ENCODE measurements at places on chromosomes 16 and 17.

DNA sequence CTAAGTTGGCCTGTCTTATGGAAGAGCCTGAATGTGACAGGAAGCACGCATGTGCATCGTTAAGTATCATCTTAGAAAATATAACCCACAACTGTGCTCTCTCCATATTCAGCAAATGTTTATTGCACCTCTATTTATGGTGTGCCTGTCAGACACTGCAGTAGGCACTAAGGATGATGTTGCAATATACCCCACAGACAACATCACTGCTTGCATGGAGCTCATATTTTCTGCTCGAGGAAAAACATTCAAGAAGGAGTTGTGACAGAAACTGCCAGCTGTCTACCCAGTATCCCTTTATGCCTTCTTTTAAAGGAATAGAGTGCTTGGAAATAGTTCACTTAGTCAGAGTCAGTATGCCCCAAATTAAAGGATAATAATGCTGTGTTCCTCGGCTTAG is 132.3 kb upstream of the RBFOX1 start:
- DNase-seq = no peak

GRCh38 chr17:40311575-40311974 is 2.6 kb downstream of the RARA start:
- peak; percentile 43 for DNase-seq

GRCh38 chr17:39962642-39963220 is at the start of gene GSDMA:
TSS of gene GSDMA (plus strand) at chr17:39963004. CDS start at chr17:39965688, 2,684 bp downstream.
- no peak for DNase-seq

DNA sequence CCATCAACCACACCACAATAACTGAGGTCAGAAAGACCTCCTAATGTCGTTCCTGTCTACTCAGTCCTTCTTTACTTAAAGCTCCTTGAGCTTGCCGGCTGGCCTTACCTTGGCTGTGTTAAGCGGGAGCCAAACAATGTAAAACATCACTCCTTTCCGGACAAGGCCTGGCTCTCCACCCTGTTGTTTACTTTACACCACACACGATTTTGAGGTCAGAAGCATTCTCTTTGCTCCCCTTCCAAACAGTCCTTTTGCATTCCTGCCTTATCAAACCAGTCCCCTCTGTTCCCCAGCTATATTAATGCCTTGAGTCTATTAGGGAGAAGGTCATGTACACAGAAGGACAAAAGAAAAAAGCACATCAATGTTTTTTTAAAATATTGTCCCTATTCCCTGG is 19.3 kb upstream of the SHISA6 start:
- no peak for DNase-seq

DNA sequence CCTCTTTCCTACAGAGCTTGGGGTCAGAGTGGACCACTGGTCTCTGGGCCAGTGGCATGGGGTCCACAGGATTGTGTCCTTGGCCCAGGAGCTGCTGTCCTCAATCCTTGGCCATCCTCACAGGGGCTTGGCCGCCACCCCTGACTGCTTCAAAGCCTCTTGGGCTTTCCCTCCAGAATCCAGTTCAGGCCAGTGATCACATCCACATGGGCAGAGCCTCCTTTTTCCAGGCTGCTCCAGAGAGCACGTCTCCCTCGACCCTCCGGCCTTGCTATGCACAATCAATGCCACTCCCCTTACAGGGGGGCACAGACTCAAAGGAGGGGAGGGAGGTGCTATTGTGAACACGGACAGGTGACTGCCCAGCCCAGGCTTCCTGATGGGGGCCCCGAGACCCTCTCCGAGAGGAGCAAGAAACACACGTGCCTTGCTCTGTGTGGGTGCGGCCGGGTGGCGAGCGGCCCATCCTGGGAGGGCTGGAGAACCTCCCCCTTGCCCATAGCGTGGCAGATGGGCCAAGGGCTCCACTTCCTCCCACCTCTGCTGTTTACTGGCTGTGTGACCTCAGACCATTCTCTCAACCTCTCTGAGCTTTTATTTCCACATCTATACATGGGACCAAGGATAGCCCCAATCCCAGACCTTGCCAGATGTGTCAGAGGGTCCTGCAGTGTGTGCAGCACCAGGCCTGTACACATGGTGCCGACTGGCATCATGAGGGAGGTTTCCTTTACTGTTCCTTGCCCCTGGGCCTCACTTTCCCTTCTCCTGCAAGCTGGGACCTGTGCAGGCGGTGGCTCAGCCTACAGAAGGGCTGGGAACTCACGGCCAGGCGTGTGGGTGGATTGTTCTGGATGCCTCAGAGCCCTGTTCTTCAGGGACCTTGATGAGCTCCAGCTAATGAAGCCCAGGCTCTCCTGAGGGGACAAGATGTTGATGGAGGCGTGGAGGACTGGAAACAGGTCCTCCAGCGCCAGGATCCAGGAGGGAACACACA is 229.0 kb upstream of the GSE1 start:
- DNase-seq = no peak

DNA sequence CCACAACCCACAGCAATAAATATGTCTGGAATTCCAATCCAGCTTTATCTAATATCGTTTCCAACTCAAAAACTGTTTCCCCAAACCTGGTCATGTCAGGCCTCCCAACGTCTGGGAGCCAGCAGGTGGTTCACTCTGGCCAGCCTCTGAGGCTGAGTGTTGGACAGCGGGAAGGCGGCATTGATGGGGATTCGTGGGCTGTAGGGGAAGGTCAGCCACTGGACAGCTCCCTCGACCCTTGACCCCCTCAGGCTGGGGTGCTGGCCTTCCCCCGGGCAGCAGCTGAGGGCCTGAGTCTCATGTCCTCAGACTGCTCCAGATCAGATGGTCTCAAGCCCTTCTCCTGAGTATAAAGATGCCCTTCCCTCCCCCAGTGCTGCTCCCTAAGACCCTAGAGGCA is 50.2 kb downstream of the SDK2 start:
- no peak for DNase-seq

GRCh38 chr17:82534401-82534812 is 14.9 kb downstream of the FOXK2 start:
- no peak for DNase-seq

- no peak for DNase-seq
Measured at GRCh38 chr16:11634312-11634711, 33.9 kb upstream of the SNN start.

DNA sequence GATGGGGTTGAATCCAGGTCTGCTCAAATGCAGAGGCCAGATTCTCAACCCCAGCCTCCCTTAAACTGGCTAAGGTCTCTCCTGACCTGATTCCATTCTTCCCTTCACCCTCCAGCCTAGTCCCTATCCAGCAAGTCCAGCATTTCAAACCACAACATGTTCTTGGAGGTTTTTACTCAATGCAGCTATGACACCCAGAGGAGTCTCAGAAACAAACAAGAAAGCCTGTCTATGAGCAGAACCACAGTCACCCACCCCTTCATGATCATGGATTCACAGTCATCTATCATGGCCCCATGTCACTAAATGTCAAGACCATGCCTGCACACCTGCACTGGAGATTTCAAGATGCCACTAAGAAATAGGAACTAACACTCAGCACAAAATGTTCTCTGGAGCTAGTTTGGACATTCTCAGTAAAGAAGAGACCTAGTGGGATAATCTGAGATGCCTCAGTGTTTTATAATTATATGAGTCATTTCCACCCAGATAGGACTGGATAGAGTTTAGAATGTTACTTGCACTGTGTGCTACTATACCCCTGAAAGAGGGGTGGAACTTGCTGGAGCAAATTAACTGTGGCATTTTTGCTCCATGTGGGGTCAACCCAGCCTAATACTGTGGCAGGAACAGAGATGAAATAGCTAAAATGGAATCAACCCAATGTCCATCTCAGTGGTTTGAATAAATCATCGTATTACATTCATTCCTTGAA is 9.5 kb upstream of the METTL22 start:
- DNase-seq = no peak

GRCh38 chr16:21584817-21585216 is 14.6 kb upstream of the METTL9 start:
- DNase-seq = no peak

DNA sequence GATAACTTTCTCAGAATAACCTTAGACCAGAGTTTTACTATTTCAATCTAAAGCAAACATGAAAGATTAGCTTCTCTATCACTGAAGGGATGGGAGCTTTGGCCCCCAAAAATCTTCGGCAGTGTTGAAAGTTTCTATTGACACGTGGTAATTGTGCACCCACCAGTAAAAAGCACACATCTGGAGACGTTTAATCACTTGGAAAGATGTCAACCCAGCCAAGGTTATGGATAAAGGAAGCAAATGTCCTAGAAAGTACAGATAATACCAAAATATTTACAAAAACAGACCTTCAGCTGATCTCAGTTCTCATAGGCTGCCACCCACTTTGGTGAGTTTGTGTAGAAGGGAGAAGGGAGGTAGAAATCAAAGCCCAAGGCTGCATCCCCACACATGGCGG is 5.3 kb downstream of the MYCBPAP start:
- DNase-seq = no peak

GRCh38 chr16:31700200-31700529 is 172.5 kb downstream of the AHSP start:
- DNase-seq = no peak

DNA sequence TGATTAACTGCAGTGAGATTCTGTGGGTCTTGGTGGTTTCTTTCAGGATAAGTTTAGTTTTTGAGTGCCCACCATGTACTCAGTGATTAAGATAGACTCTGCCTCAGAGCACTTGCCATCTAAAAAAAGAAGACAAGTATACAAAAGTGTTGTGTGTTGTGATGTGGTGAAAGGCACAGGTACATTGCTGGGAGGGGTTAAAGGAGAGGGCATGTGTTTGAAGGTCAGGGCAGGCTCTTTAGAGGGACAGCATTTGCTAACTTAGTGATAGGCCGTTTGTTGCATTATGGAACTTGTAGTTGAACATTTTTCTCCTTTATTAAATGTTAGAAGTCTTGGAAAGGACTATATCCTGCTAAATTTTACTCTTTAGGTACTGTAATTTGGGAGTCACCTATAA is 26.5 kb downstream of the SF3B3 start:
- DNase-seq = no peak

- DNase-seq = no peak
Measured at GRCh38 chr16:51763072-51763661, 612.1 kb upstream of the SALL1 start.

DNA sequence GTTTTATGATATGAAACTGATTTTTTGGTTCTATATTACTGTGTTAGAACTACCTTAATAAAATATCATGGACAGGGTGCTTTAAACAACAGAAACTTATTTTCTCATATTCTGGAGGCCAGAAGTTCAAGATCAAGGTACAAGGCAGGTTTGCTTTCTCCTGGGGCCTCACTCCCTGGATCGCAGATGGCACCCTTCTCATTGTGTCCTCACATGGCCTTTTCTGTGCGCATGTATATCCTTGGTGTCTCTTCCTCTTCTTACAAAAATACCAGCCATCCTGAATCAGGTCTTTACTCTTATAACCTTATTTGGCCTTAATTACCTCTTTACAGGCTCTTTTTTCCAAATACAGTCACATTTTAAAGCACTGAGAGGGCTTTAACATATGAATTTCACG is 906.1 kb downstream of the CDH11 start:
- DNase-seq = no peak

DNA sequence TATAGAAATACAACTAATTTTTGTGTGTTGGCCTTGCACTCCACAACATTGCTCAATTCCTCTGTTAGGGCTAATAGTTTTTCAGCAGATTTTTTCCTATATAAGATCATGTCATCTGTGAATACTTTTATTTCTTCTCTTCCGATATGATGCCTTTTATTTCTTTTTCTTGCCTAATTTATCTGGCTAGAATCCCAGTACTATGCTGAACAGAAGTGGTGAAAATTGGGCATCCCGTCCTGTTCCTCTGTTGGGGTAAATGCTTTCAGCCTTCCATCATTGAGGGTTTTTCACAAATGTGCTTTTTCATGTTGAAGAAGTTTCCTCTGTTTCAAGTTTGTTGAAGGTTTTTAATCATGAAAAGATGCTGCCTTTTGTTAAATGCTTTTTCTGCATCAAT is 22.7 kb upstream of the TNFRSF13B start:
- DNase-seq = no peak

GRCh38 chr16:14028202-14028601 is 42.9 kb upstream of the MRTFB start:
- no peak for DNase-seq

DNA sequence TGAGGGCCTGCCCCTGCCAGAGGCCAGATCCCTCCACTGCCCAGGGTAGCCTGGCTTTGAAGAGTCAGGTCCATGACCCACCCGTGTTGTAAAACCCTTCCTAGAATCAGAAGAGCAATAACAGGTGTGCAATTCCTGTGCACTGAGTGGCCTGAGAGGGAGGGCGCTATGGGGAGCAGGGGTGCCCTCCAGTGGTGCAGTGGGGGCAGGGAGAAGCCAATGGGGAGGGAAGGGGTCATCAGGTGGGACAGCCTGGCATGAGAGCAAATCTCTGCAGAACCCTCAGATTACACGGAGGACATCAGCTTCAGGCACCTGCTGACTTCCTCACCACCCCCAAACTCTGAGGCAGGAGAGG is 72.9 kb upstream of the ZNF469 start:
- no peak for DNase-seq

GRCh38 chr17:17757956-17758845 is 76.9 kb downstream of the RAI1 start:
- DNase-seq = no peak

- no peak for DNase-seq
Measured at GRCh38 chr17:80818871-80819270, 172.8 kb upstream of the CHMP6 start.

GRCh38 chr16:19223235-19224170 is 55.5 kb downstream of the SYT17 start:
- peak; percentile 58 for DNase-seq

- DNase-seq = no peak
Measured at GRCh38 chr17:50955667-50956120, 89.5 kb upstream of the TOB1 start.

DNA sequence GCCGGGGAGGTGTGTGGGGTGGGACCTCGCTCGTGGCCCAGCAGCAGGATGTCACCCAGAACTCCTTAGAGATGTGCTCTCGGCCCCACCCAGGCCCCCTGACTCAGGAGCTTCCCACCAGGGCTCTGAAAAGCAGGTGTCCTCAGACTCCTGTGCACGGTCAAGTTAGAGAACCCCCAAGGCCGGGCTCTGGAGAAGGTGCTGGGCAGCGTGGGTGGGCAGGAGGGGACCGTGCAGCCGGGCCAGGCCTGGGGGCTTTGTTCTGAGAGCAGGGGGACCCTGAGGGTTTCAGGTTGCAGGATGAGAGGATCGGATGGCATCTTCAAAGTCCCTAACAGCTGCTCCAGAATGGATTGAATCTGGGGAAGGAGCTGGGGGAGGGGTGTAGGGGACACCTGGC is 164.4 kb upstream of the CIBAR2 start:
- no peak for DNase-seq

DNA sequence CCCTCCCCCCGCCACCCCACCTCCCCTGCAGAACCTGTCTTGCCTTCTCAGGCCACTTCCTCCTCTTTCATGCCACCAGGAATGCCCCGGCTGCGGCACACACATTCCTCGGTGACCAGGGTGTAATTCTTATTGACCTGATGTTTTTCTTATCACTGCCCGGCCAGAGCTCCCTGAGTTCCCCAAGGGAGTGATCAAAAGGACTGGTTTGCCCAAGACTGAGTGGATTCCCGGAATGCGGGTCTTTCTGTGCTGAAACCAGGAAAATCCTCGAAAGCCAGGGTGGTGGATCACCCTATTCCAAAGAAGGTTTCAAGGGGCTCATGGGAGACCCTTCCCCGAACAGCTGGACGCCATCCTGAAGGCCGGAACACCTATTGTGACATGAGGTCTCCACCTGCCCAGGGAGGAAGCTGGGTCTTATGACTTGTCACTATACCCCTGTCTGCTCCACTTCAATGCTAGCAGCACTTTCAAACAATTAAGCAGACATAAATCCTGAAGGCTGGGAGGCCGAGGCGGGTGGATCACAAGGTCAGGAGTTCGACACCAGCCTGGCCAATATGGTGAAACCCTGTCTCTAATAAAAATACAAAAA is 53.0 kb upstream of the RPL38 start:
- no peak for DNase-seq

- peak; percentile 20 for DNase-seq
Measured at GRCh38 chr16:57469917-57470470, 7.5 kb downstream of the POLR2C start.

All from hematopoietic multipotent progenitor cell treated with erythropoietin and hydrocortisone succinate and interleukin-3 and kit ligand, for 8 days (in vitro differentiated cells).